Kasumi-1 (cell line): ENCODE measurements at places on chromosomes 6 and 20.
A peak's percentile ranks its signal among the peaks of the same experiment; 100 is the strongest.

- no peak for DNase-seq
These were observed 173.9 kb downstream of the LRFN2 start for GRCh38 chr6:40413239-40413638.

DNA sequence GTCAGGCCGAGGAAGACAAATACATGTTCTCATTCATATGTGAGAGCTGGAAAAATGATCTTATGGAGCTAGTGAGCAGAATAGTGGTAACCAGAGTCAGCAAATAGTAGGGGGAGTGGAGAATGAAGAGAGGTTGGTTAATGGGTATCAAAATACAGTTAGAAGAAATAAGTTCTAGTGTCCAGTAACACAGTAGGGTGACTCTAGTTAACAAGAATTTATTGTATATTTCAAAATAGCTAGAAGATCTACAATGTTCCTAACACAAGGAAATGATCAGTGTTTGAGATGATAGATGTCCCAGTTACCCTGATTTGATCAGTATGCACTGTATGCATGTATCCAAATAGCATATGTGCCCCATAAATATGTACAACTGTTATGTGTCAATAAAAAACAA is 128.4 kb downstream of the BCKDHB start:
- no peak for DNase-seq

DNA sequence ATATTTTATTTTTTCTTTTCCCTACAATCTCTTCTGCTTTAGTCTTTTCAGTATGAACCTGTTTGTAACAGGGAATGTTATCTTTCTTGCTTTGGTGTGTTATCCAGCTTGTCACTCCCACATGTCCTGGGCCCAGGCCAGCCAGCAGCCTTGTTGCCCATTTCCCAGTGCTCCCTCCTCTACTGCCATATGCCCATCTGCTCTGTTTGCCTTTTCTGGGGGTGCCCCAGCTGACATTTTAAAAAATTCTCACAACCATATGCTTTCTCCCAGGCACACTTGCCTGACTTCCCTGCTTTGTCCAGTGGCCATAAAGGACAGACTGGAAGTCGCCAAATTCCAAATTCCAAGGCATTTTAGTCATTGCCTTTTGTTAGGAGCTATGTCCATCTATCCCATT is 23.6 kb upstream of the LMBRD1 start:
- no peak for DNase-seq

GRCh38 chr6:156854466-156855161 is 77.4 kb downstream of the ARID1B start:
- no peak for DNase-seq

- no peak for DNase-seq
These were observed 21.1 kb upstream of the TAGAP start for GRCh38 chr6:159065759-159066329.

DNA sequence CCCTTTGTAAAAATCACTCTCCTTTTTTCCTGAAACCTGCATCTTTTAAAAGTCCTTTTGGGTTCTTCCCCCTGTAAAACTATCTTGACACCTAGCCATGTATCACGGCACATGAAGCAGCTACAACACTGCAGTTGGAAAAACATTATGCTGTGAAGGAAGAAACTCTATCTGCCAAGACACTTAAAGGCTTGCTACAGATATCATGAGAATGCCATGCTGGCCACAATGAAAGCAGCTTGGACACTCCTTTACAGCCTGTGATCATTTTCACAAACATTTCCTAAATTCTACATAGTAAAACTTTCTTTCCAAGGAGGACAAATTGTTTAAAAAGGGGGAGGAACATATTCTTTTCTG is 31.8 kb downstream of the CNKSR3 start:
- DNase-seq: no peak

- peak; percentile 56 for DNase-seq
These were observed 613 bp upstream of the DLL1 start for GRCh38 chr6:170291271-170292110.

DNA sequence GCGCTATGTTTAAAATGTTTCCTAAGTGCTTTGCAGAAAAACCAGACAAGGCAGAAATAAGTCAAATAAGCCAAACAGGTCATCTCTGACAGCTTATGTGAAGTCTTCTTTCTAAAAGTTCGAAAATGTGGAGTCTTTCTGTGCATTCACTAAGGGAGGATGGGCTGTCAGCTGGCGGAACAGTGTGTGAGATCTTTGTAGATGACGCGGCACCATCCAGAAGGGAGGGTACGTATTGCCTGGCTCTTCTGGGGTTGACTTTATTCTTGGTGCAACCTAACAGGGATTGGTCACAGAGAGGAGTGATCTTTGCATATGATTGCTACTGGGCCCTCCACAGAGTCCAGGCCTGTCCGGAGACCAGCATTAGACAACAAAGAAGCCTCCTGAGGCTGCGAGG is 114.5 kb upstream of the EDN1 start:
- DNase-seq: no peak

DNA sequence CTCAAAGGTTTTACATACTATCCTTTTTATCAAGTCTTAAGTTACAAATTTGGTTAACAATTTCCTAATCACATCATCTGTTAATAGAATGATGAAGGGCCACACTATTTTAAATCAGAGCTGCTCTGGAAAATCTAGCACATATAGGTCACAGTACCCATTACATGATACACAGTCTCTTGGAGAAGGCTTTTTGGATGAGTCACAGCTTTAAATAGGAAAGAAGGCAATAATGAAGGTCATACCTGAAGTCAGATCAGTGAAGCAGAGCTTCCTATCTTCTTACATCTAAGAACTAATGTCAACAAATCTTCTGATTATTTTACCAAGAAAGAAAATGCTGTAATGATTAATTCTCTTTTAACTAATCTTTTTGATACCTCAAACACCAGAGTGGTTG is 248.5 kb downstream of the BTBD9 start:
- DNase-seq: no peak

DNA sequence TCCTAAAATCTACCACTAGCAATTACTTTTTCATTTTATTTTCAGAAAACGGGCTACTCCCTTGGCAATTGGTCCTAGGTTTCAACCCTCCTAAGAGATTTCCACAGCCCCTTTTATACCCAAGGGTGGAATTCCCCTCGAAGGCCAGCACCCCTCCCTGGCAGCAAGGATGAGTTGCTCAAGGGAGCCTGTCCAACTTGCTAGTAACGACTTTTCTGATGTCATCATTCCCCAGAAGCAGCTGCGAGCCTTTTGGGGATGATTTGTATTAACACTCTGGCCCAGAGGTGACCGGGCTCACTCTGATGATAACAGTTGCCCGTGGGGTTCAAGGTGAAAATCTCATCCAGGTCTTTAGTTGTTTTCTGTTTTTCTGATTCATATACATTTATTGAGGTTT is 30.7 kb upstream of the NAA20 start:
- DNase-seq: no peak

DNA sequence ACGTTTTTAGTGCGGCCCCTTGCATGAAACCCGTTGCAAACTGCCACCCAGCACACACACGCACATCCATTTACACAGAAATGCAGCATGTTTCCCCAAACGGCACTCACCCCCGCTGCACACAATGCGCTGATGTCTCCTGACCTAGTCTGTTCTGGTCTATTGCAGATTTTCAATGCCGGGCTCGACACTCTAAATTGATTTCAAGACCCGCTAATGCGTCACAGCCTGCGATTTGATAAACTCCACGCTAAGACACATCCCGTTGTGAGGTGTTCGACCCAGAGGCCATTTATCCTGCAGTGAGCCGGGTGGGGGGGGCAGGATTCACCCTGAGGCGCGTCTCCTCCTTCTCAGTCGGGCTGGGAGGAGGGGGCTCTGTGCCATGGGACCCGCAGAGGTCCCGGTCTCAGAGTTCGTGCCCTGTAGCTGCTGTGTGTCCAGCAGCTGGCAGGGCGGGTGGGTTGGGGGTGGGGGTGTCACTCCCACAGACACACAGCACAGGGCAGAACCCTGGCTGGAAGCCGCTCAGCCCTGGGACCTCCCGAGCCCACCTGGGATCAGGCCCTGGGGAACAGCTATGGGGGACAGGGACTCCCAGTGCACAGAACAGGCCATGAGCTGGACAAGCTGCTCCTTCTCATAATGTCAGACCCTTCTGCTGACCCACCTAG is 367.9 kb downstream of the PREX1 start:
- DNase-seq: no peak

- DNase-seq: no peak
These were observed 10.9 kb downstream of the FOXF2 start for GRCh38 chr6:1400126-1400850.

GRCh38 chr6:98946266-98946878 is 1.4 kb downstream of the FBXL4 start:
- no peak for DNase-seq

GRCh38 chr6:6003621-6004366 is 2.9 kb downstream of the NRN1 start:
- DNase-seq: peak; percentile 68

DNA sequence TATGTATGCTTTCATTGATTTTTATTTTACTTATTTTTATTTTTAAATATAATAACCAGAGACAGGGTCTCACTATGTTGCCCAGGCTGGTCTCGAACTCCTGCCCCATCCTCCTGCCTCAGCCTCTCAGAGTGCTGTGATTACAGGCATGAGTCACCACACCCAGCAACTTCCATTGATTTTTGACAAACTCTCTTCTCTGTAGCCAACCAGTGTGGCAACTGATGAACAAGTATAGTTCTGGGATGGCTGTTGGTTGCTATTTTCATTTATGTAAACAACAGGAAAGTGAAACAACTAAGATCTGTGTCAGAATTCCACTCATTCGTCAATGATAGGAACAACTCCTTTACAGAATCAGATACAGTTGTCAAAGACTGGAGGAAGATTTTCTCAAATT is 356.7 kb upstream of the JARID2 start:
- no peak for DNase-seq

DNA sequence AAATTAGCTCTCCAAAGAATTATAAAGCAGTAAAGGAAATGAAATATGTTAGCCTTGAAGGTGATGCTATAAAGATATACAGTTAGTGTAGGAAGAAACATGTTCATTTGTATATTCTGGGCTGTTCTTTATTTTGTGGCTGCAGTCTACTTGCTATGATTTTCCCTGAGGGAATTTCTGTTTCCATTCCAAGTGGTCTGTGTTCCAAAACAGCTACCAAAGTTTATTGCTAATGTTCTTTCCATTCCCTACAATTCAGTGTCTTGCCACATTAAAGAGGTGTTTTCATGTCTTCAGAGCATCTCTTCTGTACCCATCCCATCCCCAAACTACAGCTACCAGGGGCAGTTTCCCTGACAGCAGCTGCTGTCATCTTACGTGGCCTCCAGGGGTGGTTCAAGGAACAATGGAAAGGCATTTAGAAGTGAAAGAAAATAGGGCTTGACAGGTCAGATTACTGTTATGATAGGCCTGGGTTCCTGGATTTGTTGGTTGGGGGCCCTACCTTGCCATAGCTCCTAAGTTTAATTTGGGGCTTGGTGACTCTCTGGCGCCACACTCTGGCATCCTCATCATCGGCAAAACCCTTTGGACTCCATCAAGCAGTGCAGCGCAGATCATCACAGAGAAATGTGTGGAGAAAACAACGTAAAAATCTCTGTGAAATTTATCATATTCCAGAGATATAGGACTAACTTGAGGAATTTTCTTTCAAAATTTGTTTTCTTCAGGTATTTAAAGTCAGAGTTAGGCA is 33.8 kb upstream of the AIG1 start:
- no peak for DNase-seq

DNA sequence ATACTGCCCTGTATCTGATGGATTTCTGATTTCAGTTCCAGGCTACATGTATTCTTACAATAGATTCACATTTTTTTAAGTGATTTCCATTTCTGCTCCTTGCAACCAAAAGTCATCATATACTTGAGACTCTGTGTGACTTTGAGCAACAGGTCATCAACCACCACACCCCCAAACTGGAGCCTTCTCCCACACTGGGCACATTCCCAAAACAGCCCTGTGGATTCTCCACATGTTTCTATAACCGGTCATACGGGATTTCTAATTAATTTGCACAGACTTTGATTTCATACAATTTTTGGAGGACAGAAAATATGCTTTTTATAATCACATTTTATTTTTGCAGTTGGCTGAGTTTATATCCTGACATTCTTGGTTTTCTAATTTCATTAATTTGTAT is 317.2 kb upstream of the ID4 start:
- DNase-seq: no peak

DNA sequence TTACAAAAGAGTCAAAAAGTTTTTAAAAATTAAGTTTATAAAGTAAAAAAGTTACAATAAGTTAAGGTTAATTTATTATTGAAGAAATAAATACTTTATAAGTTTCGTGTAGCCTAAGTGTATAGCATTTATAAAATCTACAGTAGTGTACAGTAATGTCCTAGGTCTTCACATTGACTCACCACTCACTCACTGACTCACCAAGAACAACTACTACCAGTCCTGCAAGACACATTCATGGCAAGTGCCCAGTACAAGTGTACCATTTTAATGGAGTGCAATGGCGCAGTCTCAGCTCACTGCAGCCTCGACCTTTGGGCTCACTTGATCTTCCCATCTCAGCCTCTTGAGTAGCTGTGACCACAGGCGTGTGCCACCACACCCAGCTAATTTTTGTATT is 128.2 kb downstream of the GPX5 start:
- DNase-seq: no peak

DNA sequence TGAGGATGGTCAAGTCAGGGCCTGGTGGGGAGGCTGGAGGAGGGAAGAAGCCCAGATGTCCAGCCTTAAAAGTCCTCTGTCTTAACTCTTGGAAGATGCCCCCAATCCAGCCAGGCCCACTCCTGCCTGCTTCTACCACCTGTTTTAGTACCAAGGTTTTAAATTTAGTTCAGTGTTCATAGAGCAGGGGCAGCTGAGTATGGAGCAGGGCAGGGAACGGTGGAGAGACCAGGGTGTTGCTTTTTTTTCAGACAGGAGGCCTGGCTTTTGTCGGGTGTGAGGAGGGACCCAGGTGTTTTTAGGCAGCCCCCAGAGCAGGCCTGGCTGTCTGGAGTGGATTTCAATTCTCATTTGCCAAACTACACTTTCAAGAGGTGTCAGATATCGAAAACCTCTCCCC is 278.8 kb downstream of the CDC5L start:
- no peak for DNase-seq
